ENCODE measurements at places on chromosomes 11 and 22. TPM values are rescaled to one million over a fixed set of nuclear protein-coding genes. Genes with fewer than 3 reads are reported as not detected.

GRCh38 chr11:93166862-93167261 is 30.9 kb downstream of the SLC36A4 start:
- DNase-seq, result no peak

- peak; percentile 79 for DNase-seq
These were observed at the start of gene GLYAT for GRCh38 chr11:58731819-58732218. Gene GLYAT, minus strand, starts transcription at chr11:58731943. Its CDS starts 7,447 bp downstream, at chr11:58724496.

DNA sequence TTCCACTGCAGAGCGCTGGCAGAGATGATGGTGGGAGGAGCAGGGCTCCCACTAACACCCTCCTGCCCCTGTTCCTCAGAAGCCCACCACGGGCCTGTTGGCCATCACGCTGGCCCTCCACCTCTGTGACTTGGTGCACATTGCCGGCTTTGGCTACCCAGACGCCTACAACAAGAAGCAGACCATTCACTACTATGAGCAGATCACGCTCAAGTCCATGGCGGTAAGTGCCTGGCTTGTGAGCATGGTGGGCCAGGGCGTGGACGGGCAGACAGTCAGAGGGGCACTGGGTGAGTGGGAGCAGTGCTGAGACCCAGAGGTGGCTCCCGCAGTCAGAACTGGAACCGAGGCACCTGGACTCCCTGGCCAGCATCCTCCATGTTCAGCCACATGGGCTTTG is 57.9 kb downstream of the ST3GAL4 start:
- DNase-seq, result no peak

GRCh38 chr22:36239401-36240171 is at the start of gene APOL2:
Gene APOL2, minus strand, starts transcription at chr22:36239527. Its CDS starts 6,365 bp downstream, at chr22:36233162.
- DNase-seq, result peak; percentile 91

- no peak for DNase-seq
These were observed 14.6 kb downstream of the POU2AF1 start for GRCh38 chr11:111364503-111364902.

- no peak for DNase-seq
These were observed 15.6 kb upstream of the C11orf24 start for GRCh38 chr11:68287419-68287818.

- no peak for DNase-seq
These were observed 16.0 kb upstream of the ADORA2A start for GRCh38 chr22:24411256-24412004.

DNA sequence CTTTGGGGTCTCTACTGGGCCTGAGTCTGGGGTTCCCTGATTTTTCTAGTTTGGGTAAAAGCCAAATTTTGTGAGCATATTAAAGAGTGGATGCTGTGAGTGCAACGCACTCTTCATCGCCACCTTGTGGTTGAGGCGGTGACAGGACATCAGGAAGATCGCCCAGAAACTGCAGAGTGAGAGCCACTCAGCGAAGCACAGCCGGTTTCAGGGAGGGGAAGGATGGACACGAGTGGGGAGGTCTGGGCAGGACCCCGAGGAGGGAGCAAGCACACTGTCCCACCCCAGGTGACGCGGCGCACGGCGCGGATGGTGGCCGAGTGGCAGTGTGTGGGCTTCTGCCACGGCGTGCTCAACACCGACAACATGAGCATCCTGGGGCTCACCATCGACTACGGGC is 9.1 kb downstream of the SELENOO start:
- DNase-seq, result peak; percentile 34

GRCh38 chr22:49299821-49300231 is 527.8 kb downstream of the BRD1 start:
- DNase-seq, result no peak

DNA sequence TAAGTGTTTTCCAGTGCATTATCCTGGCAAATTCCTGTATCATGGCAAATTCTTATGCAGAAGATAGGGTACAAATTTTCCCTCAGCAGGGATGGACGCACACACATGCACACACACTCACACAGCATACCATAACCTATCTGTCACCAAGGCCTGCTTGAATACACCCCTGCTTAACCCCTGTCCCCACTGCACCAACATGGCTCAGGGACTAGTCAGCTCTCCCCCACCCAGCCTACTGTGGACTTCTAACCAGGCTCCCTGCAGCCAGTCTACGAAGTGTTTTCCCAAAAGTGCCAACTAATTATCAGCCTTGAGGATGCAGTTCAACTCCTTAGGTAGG is 63.1 kb downstream of the RAB30 start:
- peak; percentile 32 for DNase-seq

GRCh38 chr11:70942593-70942992 is 309.8 kb downstream of the SHANK2 start:
- no peak for DNase-seq

DNA sequence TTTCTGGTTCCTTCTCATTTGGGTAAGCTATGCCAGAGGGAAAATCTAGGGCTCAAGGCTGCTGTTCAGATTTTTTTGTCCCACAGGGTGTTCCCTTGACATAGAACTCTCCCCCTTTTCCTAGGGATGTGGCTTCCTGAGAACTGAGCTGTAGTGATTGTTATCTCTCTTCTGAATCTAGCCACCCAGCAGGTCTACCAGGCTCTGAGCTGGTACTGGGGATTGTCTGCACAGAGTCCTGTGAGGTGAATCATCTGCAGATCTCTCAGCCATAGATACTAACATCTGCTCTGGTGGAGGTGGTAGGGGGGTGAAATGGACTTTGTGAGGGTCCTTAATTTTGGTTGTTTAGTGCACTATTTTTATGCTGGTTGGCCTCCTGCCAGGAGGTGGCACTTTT is 167.3 kb upstream of the PGR start:
- DNase-seq, result no peak

GRCh38 chr11:114075891-114076441 is 16.5 kb downstream of the ZBTB16 start:
- DNase-seq, result peak; percentile 33

GRCh38 chr11:17634776-17635550 is 84.4 kb upstream of the MYOD1 start:
- DNase-seq, result no peak

GRCh38 chr11:81644239-81644840 is 1089.3 kb downstream of the FAM181B start:
- peak; percentile 45 for DNase-seq

DNA sequence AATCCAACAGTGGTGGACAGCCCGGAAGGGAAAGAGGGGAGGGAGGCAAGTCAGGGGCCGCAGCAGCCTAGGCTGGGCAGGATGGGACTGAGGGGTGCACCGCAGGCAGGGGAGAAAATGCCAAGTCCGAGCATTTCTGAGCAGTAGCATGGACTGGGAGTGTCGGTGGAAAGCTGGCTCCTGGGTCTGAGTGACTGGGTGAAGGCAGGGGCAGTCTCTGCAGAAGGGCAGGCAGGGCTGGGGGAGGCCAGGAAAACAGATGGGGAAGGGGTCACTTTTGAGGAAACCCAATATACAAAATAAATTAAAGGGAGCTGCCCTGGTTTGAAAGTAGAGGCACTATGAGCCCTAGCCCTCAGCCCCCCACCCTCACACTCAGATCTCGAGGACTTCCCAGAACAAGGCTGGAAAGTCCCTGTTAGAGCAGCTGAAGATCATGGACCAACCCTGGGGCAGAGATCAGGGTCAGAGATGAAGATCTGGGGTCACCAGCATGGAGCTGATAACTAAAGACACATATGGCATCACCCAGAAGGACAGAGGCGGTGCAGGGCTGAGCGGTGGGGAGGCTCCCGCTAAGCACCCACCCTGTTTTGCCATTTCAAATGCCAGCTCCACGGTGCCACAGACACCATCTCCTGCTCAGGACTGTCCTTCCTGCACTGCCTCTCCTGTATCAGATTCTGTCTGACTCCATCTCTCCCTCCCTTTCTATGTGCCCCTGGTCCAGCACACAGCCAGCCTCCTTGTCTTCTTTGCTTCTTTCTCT is 32.4 kb upstream of the ETS1 start:
- DNase-seq, result no peak

GRCh38 chr11:119778391-119779194 is 49.6 kb upstream of the NECTIN1 start:
- no peak for DNase-seq

- DNase-seq, result peak; percentile 57
These were observed 47.4 kb upstream of the BIRC3 start for GRCh38 chr11:102269927-102270326.

GRCh38 chr11:24794064-24794463 is 297.2 kb downstream of the LUZP2 start:
- no peak for DNase-seq

- DNase-seq, result no peak
These were observed 13.1 kb downstream of the ADM start for GRCh38 chr11:10317776-10318526.

GRCh38 chr11:77187111-77187750 is 59.2 kb downstream of the MYO7A start:
- no peak for DNase-seq

The DTX4 gene
- 17.0 TPM for total RNA-seq

The SVIP gene
- total RNA-seq, result 8.9 TPM

The SPDYC gene
- total RNA-seq, result not detected

The SH3BP1 gene
- 8.1 TPM for total RNA-seq

The OR4A16 gene
- total RNA-seq, result not detected

The OR4S1 gene
- total RNA-seq, result not detected

The OR8G5 gene
- not detected for total RNA-seq

The STX5 gene
- 38.8 TPM for total RNA-seq

The FIBIN gene
- total RNA-seq, result 24.5 TPM

All from renal cortical epithelial cell (primary cell).